WTC11 (cell line): ENCODE measurements at places on chromosomes 2 and 18.

GRCh38 chr2:224210286-224211180 lies 171.4 kb upstream of the SERPINE2 start:
- DNase-seq, result no peak

- no peak for DNase-seq
These were observed 56.5 kb upstream of the ERBB4 start for GRCh38 chr2:212595036-212595654.

DNA sequence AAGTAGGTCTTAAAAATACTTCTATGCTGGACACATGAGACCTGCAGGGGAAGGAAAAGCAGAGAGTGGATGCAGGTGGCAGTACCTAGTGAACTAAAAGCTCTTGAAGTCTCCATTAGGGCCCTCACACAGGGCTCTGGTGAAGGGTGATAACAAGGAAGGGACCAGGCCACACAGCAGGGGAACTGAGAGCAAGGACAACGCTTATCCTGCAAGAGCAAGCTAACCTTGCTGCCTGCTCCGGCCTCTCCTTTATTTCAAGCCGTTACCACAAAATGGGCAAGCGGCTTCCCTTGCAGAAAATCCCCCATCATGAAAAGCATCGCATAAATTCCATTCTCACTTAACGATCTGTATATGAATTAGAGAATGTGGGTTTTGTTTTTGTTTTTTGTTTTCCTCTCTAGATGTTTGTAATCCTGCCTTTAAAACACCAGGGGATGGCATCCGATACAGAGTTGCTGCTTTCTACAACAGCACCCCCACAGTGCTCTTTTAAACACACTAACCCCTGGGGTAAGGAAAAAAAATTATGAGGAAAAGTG lies 64.5 kb downstream of the CACNB4 start:
- peak; percentile 42 for DNase-seq

DNA sequence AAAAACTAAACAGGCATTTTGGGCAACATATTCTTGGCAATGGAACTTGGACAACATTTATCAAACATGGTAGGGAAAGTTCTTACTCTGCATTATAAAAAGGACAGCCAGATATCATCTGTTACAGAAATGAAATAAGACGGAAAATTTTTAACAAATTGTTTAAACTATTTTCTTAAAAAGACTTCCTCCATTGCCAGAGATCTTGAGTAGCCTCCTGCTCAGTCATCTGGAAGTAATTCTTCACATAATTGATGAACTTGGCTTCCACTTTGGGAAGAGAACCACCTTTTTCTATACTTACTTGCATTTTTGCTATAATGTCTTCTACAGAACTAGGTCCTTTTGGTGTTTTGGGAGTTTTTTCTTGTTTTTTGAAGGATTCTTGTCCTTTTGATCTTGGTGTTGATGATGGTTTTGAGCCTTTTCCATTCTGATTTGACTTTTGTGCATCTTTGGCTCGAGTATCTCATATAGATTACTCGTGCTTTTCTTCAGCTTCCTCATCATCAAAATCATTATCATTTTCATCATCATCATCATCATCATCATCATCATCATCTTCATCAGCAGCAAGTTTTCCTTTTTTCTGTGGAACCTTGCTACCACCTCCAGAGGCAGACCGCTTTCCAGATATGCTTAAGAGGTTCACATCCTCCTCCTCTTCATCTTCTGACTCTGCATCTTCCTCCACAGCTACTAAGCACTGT lies 66.2 kb downstream of the CD28 start:
- no peak for DNase-seq

DNA sequence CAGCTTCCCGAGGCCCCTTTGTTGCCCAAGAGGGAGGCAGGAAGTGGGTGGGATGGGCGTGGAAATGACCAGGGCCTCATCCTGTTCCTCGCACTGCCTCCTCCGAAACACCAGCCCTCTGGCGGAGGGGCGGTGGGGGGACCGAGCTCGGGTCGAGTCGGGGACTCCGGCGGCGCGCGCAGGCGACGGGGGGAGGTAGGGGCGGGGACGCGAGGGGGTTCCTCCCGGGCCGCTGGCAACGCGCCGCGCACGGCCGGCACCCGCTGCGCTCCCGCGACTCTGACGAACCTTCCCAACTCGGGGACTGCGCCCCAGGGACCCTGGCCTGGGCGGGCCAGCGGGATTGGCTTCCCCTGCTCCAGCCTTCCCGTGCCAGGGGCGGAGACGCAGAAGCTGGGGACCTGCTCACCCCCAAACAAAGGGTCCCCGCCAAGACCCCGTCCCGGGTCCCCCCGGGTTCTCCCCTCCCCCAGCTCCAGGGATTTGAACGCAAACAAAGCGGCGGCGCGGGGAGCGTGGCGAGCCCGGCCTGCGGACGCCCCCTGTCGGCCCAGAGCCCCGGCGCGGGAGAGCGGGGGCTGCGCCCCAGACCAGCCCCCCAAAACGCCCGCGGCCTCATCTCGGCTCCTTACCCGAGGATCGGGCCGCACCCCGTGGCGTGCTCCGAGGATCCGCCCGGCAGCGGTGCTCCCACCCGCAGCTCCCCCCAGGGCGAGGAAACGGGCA lies 1.2 kb downstream of the SEMA4C start:
- peak; percentile 74 for DNase-seq

DNA sequence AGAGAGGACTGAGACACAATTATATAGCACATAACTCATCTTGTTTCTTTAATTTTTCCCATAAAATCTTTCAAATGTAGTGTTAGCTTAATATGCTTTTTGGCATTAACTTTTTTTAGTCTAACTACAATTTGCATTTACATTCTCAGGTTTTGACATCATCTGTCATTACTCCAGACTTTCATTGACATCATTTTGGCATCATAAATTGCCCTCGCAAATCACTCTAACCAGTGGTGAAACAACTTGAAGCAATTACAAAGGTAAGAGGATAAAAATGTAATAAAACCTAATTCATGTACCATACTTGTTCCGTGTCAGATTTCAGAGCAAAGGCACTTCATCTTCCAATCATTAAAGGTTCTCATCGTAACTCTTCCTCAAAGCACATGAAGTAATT lies 41.4 kb downstream of the RFX8 start:
- DNase-seq, result no peak

GRCh38 chr18:78692105-78692504 lies 287.5 kb upstream of the SALL3 start:
- DNase-seq, result no peak

GRCh38 chr18:74132201-74132600 lies 15.4 kb downstream of the FBXO15 start:
- no peak for DNase-seq
